Fibroblast of the conjunctiva (primary cell): ENCODE measurements at places on chromosomes 7 and 10.
A peak's percentile ranks its signal among the peaks of the same experiment; 100 is the strongest.

DNA sequence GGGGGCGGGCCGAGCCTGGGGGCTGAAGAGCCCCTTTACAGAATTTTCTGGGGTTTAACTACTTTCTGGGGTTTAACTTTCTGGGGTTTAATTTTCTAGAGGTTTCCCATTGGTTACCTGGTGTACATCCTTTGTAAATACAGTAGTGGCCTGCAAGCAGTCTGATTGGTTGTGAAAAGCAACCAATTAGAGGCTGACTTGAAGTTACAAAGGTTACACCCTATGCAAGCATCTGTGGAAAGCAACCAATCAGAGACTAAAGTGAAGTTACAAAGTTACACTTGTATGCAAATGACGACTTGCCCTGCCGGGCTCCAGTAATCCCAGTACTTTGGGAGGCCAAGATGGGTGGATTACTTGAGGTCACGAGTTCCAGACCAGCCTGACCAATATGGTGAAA is 27.4 kb downstream of the GTF2I start:
- DNase-seq, result no peak

DNA sequence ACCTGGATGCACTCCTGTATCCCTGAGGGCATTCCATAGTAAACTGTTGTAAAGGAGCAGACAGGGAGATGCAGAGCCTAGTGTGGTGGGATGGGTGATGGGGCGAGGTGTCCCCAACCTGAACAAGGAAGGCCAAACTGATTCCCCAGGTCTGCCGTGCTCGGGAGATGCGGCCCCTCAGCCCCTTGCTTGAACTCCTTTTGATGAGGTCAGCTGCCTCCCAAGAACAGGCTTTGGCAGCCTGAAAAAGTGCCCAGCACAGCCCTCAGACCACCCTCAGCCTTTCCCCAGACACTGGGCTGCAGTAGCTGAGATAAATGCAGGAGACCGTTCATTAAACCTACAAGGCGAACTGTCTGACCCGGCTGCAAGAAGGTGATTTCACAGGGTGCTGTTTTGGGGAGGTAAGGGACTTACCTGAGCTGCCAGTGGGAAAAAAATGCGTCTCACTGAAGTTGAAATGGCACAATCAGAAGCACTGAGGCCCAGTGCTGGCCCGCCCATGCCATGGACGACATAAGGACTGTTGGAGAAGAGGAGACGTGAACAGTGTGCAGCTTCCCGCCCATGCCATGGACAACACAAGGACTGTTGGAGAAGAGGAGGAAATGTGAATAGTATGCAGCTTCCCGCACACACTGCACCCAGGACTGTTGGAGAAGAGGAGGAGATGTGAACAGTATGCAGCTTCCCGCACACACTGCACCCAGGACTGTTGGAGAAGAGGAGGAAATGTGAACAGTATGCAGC is 148.4 kb upstream of the FAM20C start:
- no peak for DNase-seq

- no peak for DNase-seq
Observed at GRCh38 chr10:68955355-68955831, 577 bp upstream of the DDX21 start.

DNA sequence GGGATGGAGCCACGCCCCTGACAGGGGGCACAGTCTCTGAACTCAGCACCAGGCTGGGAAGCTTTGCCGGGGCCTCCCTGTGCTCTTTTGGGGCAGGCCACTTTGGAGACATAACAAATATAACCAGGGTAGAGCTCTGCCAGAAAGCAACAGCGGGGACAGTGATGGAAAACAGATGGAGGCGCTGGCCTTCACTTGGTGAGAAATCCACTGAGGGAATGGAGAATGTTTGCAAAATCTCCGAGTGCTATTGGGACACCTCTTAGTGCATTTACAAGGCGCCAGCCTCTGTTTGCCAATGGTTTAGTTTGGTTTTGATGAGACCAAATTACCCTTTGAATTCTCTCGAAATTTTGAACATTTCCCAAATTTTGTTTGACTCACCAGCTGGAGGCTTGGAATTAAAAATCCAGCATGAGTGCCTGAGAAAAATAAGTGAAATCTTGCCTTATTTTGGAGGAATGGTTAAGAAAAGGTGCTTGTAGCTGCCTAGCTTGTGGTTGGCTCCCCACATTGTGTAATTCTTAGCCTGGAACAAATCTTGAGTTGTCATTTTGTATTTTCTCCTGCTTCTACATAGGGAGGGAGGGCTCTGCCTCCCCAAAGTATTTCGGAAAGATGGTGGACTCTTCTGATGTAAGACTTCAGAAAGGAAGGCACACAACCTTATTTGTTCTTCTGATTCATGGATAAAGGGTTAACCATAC is 980.5 kb downstream of the LRMDA start:
- peak; percentile 45 for DNase-seq

DNA sequence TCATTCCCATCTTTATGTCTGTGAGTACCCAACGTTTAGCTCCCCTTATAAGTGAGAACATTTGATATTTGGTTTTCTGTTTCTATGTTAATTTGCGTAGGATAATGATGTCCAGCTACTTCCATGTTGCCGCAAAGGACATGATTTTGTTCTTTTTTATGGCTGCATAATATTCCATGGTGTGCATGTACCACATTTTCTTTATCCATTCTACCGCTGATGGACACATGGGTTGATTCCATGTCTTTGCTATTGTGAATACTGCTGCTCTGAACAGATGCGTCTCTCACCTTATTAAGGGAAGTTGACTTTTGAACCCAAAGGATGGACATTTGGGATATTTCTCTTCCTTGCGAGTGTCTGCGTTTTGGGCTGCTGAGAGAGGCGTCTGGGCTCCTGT is 50.2 kb downstream of the GTF2IRD1 start:
- DNase-seq, result no peak

GRCh38 chr7:44477063-44477830 is 13.2 kb downstream of the NUDCD3 start:
- DNase-seq, result peak; percentile 69

DNA sequence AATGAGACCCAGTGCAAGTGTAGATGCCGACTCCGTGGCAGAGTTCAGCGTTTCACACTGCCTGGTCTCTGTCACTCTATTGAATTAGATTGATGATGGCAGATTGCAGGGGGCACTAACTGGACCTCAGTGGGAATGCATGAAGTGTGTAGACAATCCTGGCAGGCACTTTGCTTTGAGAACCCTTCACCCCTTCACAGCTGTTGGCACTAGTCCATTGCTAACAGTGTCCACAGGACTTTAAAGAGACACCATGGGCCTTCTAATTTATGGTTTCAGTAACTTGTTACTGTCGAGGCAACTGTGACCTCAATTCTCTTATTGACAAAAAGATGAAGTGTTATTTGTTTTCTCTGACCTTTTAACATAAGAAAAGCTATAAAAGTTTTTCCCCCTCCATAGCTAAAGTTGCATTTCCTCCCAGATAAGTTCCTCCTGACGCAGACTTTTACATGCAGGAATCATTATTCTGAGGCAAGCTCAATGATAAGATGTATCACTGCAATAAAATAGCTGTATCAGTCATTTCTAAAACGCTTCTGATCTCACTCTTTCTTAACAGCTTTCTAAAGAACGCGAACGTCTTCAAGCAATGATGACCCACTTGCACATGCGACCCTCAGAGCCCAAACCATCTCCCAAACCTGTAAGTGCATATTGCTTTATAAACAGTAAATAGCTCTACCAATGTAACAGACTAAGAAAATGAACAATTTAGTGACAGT is 238.9 kb downstream of the FOXP2 start:
- DNase-seq, result no peak

DNA sequence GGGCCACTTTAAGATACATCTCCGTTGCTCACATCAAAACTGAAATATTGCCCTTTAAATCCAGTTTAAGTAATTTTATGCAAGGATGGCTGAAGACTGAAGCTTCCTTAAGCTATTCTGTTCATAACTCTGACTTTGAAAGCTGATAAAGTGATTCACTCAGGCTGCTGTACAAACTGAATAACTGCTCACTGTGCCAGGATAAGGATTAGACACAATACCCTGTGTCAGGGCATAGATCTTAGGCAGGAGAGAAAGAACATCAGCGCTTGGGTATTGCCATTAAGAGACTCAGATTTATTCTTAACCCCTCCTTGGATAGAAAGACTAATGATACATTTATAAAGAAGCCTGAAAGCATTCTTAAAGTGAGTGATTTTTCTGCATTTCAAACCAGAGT is 614.5 kb upstream of the ZWINT start:
- DNase-seq, result no peak

DNA sequence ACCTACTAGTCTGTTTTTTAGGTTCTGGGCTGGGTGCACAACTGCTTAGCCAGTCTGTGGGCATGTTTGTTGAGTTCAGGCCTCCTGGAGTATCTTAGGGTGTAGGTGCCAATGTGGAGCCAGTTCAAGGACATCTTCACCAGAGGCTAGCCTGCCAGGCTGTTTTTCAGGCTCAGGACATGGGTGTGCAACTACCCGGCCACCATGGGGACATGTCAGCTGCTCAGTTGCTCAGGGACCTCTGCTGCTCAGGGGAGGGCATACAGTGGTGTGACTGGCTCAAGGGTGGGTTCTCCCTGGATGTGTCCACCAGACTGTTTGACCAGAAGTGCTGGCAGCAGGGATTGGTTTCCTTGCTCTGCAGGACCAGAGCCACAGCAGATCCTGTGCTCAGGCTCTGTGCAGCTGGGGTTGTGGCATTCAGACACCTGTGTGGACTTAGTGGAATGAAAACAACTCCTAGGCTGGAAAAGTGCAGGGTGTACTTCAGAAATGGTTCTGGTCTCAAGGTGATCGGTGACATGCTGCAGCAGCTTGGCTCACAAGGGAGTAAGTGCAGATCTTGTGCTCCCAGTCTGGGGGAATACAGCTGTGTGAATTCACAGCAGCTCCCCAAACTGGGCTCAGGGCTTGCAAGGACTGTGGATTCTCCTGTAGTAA is 44.8 kb downstream of the PALS2 start:
- no peak for DNase-seq

DNA sequence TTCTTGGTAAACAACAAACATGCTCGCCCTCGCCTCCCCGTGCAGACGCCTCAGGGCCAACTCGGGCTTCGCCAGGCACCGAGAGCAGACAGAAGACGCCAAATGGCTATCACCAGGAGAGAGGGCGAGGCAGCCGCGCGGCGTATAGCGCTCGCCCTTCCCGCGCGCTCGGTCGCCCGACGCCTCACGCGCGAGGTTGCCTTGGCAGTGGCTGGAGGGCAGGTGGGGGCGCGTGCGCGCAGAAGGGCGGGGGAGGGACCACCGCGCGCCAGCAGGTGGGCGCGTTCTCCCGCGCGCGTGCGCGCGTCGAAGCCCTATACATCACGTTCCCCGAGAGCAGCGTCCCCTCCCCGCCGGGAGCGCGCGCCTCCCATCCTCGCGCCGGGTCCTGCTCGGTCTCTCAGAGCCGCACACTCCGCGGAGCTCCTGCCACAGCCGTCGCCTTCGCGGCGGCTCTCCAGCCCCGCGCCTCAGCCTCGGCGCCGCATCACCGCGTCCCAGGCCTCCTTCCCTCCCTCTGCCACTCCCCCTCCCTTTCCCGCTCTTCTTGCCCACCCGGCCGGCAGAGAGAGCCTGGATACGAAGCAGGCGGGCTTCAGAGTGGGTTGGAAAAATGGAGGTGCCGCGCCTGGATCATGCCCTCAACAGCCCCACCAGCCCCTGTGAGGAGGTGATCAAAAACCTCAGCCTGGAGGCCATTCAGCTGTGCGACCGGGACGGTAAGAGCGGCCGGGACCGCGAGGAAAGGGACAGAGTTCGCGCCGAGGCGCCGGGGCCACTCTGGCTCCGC is at the start of gene PHYHIPL:
PHYHIPL (plus strand) TSS at position 403 of the 790 bp plus-strand sequence; CDS start at position 614, 211 bp downstream.
- DNase-seq, result no peak

DNA sequence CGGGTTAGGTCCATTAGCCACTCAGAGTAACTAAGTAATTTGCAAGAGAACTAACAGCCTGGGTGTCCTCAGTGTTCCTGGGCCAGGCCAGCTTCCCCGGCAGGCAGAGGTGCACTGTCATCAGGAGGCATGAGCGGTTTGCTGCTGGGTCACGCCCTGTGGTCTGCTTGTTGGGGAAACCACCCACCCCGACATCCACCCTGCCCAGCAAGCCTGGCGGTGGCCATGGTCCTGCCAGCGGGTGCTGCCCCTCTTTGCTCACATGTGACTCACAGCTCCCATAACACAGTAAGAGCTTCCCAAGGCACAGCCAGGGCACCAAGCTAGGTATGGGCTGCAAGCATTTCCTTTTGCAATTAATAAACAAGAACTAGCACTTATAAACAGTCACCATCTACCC is 75.9 kb downstream of the RGS10 start:
- no peak for DNase-seq

DNA sequence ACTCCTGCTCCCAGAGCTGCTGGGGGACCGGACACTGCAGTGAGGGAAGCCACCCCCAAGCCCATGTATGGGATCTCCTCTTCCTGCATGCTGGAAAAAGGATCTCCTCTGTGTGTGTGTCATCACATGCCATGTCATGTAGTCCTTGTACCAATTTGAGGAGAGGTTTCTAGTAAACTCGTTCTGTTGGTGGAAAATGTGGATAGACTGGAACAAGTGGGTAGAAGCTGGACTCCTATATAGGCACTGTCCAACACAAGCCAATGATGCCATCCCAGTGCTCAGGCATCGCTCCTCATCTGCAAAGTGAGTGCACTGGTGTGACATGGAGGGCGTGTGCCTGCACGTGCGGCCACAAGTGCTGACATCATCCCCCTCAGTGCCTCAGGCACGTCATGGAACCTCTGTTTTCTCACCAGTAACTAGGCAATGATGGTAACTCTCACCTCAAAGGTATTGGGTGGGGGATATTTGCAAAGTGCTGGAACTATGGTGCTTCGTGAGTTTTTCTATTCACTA is 19.3 kb downstream of the MYO1G start:
- no peak for DNase-seq

GRCh38 chr10:46080886-46081285 is 34.8 kb upstream of the MSMB start:
- DNase-seq, result no peak

GRCh38 chr10:4771554-4772201 is 54.3 kb upstream of the AKR1E2 start:
- DNase-seq, result no peak

DNA sequence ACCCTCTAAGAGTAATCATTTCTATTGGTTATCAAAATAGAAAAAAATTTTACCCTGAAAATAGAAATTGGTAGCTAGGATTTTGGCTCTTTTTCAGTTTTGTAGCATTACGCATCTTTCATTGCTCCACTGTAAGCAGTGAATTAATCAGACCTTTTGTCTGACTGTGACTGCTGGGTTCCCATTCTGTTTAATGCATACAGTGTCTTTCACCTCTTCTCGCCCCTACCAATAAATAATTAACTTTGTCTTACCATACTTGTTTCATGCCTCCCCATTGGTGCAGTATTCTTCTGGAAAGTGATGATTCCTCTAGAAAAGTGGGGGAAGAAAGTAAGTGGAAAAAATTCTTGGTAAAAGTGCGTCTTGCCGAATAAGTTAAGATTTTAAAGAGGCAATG is 73.2 kb downstream of the AP3M1 start:
- no peak for DNase-seq

DNA sequence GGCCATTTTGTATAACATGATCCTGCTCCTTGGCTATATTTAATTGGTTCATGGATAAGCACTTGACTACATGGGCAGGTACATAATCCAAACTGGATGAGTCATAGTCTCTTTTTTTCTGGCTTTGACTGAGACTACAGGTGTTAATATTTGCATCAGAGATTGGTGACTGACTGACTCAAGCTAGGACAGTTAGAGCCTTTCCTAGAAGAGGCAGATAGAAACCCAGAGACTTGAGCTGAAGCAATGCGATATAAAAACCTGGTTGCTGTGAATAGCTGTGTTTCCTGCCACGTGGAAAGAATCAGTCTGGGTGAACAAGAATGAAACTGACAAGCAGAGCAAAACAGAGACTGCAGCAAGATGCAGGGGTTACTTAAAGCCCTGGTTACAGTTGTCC is 81.0 kb downstream of the SAMD9 start:
- no peak for DNase-seq

GRCh38 chr10:19652750-19653149 is 163.5 kb upstream of the PLXDC2 start:
- DNase-seq, result no peak
